CD4-positive, alpha-beta T cell treated with Interleukin-4 for 1 hour (primary cell): ENCODE measurements at places on chromosomes 4 and X.

GRCh38 chrX:112651766-112652165 lies 28.0 kb downstream of the LHFPL1 start:
- DNase-seq = no peak

- no peak for DNase-seq
These were observed 69.9 kb upstream of the BRS3 start for GRCh38 chrX:136417806-136418205.

GRCh38 chr4:187000281-187000680 lies 276.6 kb upstream of the FAT1 start:
- no peak for DNase-seq

DNA sequence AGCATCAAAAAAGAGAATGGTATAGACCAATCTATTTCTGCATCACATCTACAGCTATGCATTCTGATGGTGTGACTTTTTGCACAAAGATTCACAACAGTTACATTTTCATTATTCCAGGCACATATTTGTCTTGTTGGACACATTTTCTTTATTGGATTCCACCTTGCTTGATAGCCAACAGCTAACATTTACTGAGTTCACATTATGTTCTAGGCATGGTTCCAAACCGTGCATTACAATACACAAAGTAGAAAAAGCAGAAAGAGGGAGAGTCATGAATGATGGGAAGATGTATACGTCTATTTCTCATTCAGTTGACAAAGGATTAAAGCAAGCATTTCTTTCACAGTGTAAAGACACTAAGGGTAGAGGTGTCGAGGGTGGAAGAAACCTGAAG lies 22.9 kb upstream of the CLGN start:
- no peak for DNase-seq

DNA sequence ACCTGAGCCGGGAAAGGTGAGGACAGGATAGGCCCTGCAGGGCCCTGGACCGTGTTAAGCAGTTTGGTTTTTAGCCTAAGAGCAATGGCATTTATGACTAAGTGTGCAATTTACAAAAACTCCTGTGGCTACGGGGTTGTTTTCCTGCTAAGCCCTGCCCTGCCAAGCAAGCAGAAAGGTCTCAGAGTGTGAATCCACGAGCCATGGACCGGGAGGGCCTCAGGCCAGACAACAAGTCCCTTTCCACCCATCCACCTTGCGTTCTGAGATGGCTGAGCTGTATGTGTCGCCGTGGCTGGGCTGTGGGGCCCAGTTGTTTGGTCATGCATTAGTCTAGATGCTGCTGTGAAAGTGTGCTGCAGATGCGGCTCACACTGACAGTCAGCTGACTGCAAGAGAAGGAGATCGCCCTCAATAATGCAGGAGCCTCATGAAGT lies 33.9 kb upstream of the AFAP1 start:
- no peak for DNase-seq
